ENCODE measurements at places on chromosomes 5 and 9.

- DNase-seq: no peak
Observed at GRCh38 chr5:84764227-84764626, 379.5 kb upstream of the EDIL3 start.

DNA sequence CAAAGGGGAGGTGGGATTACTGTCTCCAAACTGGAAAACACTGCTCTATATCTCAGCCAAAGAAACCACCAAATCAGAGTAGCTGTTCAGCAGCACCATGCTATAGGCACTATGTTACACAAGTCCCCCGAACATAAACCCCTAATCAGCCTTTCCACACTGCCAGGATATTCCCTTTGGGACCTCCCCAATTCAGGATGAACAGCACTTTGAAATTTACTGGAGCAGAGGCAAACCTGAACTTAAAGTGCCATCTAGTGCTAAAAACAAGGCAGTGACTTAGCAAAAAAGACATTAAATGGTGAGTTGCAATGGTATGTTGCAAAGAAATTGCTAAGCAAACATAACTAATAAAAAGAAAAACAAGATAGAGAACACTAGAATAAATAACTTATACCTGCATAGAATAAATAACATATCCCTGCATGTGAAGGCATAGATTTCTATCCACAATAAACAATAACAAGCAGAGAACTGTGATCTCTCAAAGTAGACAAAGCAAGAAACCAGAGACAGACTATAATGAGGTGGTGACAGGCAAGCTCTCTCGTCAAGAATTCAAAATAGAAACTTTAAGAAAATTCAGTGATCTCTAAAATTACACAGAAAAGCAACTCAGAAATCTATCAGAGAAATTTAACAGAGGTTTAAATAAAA lies 584.4 kb upstream of the ACO1 start:
- no peak for DNase-seq

GRCh38 chr9:102845827-102846371 lies 149.2 kb upstream of the CYLC2 start:
- no peak for DNase-seq

DNA sequence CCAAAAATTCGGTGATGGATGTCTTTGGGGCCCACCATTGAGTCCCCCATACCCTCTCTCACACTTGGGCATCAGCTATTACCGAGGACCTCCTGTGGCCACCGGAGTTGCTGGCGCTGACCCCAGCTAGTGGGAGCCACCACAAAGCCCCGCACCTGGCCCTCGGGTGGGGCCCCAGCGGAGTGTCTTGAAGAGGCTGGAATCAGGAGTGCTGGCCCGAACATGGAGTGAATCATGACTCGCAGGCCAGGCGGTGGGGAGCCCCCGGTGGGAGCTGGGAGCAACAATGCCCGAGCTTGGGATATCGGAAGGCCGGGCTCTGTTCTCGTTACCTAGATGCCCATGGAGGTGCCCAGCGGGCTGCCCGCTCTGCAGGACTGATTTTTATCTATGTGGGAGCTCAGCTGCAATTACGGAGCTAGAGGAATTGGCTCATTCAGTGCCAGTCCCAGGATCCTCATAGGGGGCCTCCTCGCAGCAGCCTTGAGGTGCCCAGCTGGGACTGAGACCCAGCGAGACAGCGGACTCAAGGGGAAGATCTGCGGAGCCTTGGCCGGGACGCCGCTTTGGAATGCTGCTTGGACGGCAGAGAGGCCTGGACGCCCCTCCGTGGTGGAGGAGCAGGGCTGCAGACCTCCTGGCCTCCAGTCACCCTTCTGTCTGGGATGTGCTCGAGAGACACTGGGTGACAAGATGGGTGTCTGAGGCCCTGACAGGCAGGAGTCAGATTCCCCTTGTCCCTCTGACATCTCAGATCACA lies 70.8 kb downstream of the PSMB7 start:
- DNase-seq: no peak

DNA sequence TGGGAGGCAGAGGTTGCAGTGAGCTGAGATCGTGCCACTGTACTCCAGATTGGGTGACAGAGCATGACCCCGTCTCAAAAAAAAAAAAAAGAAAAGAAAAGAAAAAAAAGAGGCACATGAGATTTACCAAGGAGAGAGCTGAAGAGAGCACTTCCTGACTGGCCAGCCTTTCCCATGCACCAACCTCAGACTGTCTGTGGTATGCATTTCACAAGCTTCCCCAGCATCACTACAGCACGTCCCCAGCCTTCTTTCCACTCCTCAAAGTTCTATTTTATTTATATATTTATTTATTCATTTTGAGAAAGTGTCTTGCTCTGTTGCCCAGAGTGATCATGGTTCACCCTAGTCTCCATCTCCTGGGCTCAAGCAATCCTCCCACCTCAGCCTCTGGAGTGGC lies 13.6 kb upstream of the FUBP3 start:
- no peak for DNase-seq

- DNase-seq: no peak
Observed at GRCh38 chr9:95429096-95429495, 87.7 kb downstream of the PTCH1 start.

DNA sequence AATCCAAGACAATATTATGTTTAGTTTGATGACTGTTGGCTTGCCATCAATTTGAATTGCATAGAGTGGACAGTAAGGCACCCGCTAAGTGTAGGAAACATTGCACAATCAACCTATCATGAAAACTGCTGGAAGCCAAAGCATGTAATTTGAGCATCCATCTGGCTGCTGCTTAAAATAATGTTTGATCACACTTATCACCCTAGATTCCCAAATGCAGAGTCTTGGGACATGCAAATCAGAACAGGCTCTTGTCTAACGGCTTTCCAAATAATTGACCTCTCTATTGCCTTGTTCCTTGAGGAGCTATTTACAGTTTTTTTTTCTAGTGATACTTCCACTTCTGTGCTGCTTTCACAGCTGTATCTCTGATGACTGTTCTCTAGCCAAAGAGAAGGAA lies 342.1 kb downstream of the PRR16 start:
- DNase-seq: no peak

DNA sequence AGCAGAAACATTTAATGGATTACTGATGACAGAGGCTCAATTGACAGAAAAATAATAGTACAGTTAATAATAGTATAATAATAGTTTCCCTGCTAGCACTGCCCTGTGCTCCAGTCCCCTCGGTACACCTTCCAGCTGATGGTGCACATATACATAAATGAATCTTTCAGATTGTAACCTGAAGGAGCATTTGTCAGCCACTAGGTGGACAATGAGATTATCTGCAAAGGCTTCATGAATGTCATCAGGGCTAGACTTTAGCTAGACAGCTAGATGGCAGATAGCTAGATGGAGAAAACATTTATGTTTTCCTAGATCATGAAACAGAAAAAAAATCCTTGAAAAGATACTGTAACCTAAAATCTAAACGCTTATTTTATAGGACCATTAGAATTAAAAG lies 304.4 kb upstream of the SMC2 start:
- DNase-seq: no peak

- DNase-seq: no peak
Observed at GRCh38 chr9:38083858-38084555, 15.0 kb upstream of the SHB start.

GRCh38 chr5:72137826-72138409 lies 30.6 kb downstream of the MAP1B start:
- no peak for DNase-seq

DNA sequence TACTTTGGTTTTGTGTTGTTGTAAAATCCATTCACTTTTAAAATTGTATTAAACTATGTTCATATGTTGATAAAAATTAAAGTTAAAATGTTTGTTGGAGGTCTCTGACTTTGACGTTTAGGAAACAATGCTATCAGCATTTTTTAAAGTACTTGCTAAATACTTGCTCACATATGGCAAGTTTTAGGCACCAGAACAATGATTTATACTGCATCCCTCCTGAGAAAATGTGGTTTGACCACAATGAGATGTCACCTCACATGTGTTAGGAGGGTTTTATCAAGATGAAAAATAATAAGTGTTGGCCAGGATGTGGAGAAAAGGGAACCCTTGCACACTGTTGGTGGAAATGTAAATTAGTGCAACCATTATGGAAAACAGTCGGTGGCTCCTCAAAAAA lies 180.8 kb downstream of the HSD17B3 start:
- no peak for DNase-seq

- DNase-seq: no peak
Observed at GRCh38 chr5:76400466-76400865, 2.6 kb upstream of the IQGAP2 start.

DNA sequence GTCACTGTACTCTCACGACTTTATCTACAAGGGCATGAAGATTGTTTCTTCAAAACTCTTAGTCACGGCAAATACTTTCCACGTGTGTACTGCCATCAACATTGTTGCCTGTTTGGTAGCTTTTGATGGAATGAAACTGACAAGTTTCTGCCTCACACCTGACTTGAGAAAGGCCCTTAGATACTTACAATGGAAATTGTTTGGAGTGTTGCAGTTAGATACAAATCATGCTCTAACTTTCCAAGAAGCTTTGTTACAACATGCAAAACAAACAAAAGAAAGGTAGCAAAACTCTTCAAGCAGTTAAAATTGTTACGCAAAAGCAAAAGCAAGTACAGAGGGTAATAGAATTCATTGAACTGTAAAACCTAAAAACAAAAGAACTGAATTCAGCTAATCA lies 91.1 kb upstream of the TLE4 start:
- no peak for DNase-seq

GRCh38 chr5:89380635-89381034 lies 497.7 kb upstream of the MEF2C start:
- no peak for DNase-seq

DNA sequence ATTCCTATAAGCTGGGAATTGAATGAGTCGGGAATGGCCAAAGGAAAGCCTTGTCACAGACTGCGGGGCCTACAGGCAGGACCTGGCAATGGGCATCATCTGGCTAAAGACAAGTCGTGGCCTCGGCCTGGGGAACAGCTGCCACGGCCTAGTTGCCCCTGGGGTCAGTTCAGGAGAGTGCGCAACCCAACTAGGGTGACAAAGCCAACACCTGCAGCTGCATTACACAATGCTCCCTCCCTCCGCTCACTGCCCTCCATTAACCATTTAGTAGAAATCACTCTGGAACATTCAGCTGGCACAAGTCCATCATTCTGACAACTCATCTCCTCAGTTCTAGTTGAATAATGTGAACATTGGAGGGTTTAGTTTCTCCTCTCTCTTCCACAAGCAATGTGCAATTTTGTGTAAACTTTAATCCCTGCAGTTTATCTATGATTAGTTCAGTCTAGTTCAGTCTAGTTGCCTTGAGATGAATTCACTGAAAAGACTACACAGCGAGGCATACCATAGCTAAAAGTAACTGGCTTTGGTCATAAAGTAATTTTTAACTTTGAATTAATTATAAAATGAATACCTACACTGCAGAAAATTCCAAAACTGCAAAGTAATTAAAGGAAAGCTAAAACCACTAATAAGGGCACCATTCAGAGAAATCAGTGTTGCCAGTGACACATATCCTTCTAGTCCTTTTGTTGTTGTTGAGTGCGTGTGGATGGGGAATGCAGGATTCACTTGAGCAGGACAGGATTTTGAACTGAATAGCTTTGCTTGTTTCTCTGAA lies 5.1 kb downstream of the GLDC start:
- DNase-seq: no peak

DNA sequence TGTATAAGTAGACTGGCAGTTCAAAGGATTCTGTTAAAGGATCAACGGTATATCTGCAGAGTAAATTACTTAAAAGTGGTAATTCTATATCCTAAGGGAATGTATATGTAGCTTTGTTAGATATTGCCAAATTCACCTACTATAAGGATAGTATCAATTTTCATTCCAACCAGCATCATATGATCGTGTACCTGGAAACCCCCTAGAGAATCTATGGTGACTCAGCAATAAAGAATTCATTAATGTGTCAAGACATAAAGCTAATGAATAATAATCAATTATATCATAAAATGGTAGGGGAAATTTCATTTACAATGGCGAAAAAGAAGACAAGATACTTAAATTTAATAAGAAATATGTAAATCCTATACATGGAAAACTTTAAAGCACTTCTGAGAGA lies 234.1 kb upstream of the ACTBL2 start:
- DNase-seq: no peak

DNA sequence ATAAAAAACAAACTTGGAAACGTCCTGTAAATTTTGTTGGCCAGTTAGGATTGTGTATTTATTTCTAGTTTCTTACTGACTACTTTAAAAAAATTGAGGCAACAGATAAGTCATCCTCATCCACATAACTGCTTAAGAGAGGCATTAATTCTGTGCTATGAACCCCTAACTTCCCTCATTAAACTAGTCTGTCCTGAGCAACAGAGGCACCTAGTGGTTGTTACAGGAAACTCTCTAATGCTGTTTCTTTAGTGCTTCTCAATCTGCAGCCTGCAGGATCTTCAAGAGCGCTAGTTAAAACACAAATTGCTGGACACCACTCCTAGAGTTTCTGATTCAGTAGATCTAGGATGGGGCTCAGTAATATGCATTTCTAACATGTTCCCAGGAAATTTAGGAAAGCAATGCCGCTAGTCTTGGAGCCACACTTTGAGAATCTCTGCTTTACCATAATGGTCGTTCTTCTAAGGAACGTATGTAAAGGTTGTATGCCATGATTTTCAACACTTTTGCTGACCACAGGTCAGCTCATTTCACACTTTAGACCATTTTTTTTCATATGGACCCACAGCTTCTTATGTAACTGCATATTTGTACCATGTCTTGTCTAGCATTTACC lies 410.1 kb upstream of the SMARCA2 start:
- DNase-seq: no peak

All from activated naive CD4-positive, alpha-beta T cell (primary cell).